ENCODE measurements at places on chromosomes 3 and 15. TPM values are rescaled to one million over a fixed set of nuclear protein-coding genes. Genes with fewer than 3 reads are reported as not detected.

DNA sequence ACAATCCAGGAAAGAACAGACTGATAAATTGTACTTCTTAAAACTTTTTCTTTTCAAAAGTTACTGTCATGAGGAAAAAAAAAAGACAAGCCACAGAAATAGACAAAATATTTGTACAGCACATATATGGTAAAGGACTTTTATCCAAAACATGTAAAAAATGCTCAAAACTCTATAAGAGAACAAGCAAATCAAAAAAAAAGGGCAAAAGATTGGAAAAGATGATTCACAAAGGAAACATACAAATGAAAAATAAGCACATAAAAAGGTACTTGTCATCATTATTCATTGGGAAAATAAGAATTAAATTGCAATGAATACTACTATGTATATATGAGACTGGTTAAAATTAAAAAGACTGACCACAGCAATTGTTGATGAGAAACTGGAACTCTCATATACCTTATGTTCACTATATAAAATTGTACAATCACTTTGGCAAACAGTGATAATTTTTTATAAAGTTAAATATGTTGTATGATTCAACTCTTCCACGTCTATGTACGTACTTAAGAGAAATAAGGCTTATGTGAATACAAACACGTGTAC lies 39.7 kb downstream of the DIPK2A start:
- no peak overlapping the region for H3K4me3 ChIP-seq
- no peak for DNase-seq
- H3K27ac ChIP-seq, result no peak overlapping the region
- H3K27me3 ChIP-seq, result no peaks in the 10 kb centered on the region
- no peaks in the 10 kb centered on the region for H3K4me1 ChIP-seq

The MYLK gene
- 104 TPM for total RNA-seq

GRCh38 chr3:119637679-119638477 lies 22.5 kb downstream of the POPDC2 start:
- H3K4me3 ChIP-seq, result peak overlapping the region; percentile 9
- no peaks in the 10 kb centered on the region for H3K27me3 ChIP-seq
- H3K27ac ChIP-seq, result peak overlapping the region; percentile 76
- no peak for DNase-seq
- no peaks in the 10 kb centered on the region for H3K36me3 ChIP-seq

- no peaks in the 10 kb centered on the region for H3K4me1 ChIP-seq
- H3K27ac ChIP-seq, result no peak within 1 kb of the TSS
- no peak within 1 kb of the TSS for H3K4me3 ChIP-seq
- no peak for DNase-seq
- H3K27me3 ChIP-seq, result no peaks in the 10 kb centered on the region
Observed at GRCh38 chr3:194369522-194370279, at the start of gene LRRC15. Gene LRRC15 (minus strand): TSS chr3:194369743. CDS start chr3:194361043, 8,700 bp downstream.

The GPR27 gene
- total RNA-seq, result not detected

The KY gene
- not detected for total RNA-seq

- no peaks in the 10 kb centered on the region for H3K36me3 ChIP-seq
- no peak for DNase-seq
- H3K27me3 ChIP-seq, result no peaks in the 10 kb centered on the region
- H3K4me1 ChIP-seq, result no peaks in the 10 kb centered on the region
- H3K4me3 ChIP-seq, result no peak overlapping the region
Observed at GRCh38 chr3:110016235-110016815, 679.0 kb upstream of the DPPA4 start.

The BCHE gene
- 5.0 TPM for total RNA-seq

GRCh38 chr15:83733206-83733605 lies 79.3 kb downstream of the ADAMTSL3 start:
- H3K27ac ChIP-seq, result no peak overlapping the region
- H3K27me3 ChIP-seq, result no peaks in the 10 kb centered on the region
- H3K4me3 ChIP-seq, result no peak overlapping the region
- H3K36me3 ChIP-seq, result no peaks in the 10 kb centered on the region
- no peak for DNase-seq

The MITF gene
- 6.0 TPM for total RNA-seq

The UPK1B gene
- not detected for total RNA-seq

DNA sequence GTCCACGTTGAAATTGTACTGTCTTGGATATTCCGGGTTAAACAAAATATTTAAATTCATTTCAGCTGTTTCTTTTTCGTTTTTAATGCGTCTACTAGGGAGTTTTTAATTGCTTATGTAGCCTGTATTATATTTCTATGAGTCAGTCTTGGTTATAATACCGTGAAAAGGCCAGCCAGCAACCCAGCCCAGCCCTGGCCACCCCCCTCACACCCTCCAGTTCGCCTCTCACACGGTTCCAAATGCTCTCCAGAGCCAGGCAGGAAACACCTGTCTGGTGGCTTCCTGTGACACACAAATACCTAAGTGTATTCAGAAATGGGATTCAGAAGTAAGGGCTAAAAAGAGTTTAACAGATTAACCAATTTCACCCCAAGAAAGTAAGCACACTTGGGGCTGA lies 4.4 kb downstream of the SH3BP5 start:
- no peaks in the 10 kb centered on the region for H3K4me1 ChIP-seq
- H3K4me3 ChIP-seq, result no peak overlapping the region

The HGD gene
- 87.2 TPM for total RNA-seq

- H3K36me3 ChIP-seq, result no peaks in the 10 kb centered on the region
- H3K4me1 ChIP-seq, result no peaks in the 10 kb centered on the region
- DNase-seq, result no peak
- H3K4me3 ChIP-seq, result peak overlapping the region; percentile 39
- peak overlapping the region; percentile 40 for H3K27ac ChIP-seq
Observed at GRCh38 chr15:96353930-96354730, 23.6 kb downstream of the NR2F2 start.

DNA sequence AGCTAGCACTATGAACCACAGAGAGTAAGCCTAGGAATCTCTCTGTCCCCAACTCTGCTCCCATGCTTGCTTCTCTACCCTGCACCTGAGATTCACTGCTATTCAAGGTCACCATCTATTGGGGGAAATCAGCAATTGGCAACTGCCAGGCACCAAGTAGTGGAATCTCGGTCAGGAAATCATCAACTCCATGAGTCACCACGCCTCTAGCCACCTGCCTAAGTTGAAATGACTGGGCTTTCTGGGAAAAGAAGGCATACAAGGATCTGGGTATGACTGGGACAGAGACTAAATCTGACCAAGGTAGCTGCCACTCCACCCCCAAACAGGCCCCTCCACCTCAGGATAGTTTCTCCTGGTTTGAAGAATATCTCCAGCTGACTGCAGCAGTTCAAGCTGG lies 464.1 kb upstream of the CBLB start:
- no peaks in the 10 kb centered on the region for H3K27me3 ChIP-seq
- DNase-seq, result no peak
- H3K4me1 ChIP-seq, result no peaks in the 10 kb centered on the region
- H3K36me3 ChIP-seq, result no peaks in the 10 kb centered on the region
- no peak overlapping the region for H3K4me3 ChIP-seq

Data from Peyer's patch (tissue), 4 donors.